Vagina (tissue), 2 donors: ENCODE measurements at places on chromosomes 7 and 10. TPM values are rescaled to one million over a fixed set of nuclear protein-coding genes. Genes with fewer than 3 reads are reported as not detected.

- no peak for DNase-seq
- no peaks in the 10 kb centered on the region for H3K27me3 ChIP-seq
- peak overlapping the region; percentile 31 for H3K4me3 ChIP-seq
- H3K36me3 ChIP-seq: no peaks in the 10 kb centered on the region
- H3K27ac ChIP-seq: no peak overlapping the region
These were observed 702 bp upstream of the AGFG2 start for GRCh38 chr7:100538348-100538653.

C7orf57 gene
- total RNA-seq: not detected

- H3K4me1 ChIP-seq: peaks cover 51% of the 10 kb centered on the region
- H3K27ac ChIP-seq: peak within 1 kb of the TSS; percentile 98
- peak within 1 kb of the TSS; percentile 98 for H3K4me3 ChIP-seq
- DNase-seq: no peak
- no peaks in the 10 kb centered on the region for H3K27me3 ChIP-seq
These were observed at the start of gene GSTO1 for GRCh38 chr10:104254493-104255310. TSS of gene GSTO1 (plus strand) at chr10:104254892. CDS start at chr10:104254929, 37 bp downstream.

DNA sequence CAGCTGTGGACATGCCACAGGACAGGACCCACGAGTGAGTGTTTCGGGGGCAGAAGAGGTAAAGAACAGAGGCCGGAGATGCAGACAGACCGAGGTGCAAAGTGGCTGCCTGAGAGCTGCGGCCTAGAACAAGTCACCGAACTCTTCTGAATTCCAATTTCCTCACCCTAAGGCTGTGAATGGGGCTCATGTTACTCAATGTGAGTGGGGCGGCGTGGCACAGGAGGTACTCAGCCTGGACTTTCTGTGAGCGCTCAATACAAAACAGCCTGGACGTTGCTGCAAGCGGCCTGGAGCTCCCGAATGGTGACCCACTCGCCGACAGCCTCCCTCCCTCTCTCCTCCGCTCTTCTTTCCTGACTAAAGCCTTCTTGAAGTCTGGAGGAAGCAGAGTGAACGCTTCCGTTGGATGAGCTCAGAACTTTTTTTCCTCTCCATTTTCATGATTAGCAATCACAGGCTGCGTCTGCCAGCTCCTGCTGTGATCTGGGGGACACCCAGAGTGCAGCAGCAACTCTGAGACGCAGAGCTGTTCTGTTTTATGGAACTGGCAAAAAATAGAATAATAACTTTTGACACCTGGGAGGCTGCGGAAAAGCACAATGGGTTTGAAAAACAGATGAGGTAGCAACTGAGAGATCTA, 108.5 kb downstream of the PTPRN2 start:
- H3K27ac ChIP-seq: no peak overlapping the region
- no peak for DNase-seq
- no peaks in the 10 kb centered on the region for H3K36me3 ChIP-seq
- no peak overlapping the region for H3K4me3 ChIP-seq
- no peaks in the 10 kb centered on the region for H3K4me1 ChIP-seq

DNA sequence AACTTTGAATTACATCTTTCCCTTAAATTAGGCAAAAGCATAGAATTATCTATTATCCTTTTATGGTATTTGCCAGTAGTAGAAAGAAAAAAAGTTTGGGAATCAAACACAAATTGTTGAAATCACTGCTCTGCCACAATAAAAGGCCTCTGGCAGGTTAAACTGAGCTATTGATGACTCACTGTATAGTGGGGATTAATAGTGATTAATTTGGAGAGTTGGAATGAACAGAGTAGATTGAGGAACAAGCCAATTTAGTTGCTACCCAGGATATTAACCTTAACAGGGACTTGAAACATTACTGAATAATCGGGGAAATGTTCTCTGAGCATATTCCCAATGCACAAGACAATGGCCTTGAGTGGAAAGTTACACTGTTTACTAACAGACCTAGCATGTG, 33.1 kb downstream of the MASTL start:
- H3K4me1 ChIP-seq: no peaks in the 10 kb centered on the region
- H3K27me3 ChIP-seq: no peaks in the 10 kb centered on the region
- H3K36me3 ChIP-seq: no peaks in the 10 kb centered on the region
- no peak for DNase-seq

GRCh38 chr10:42969147-42969546, 107.7 kb upstream of the RET start:
- no peak overlapping the region for H3K27ac ChIP-seq
- no peaks in the 10 kb centered on the region for H3K27me3 ChIP-seq
- no peak for DNase-seq
- H3K4me1 ChIP-seq: no peaks in the 10 kb centered on the region
- no peak overlapping the region for H3K4me3 ChIP-seq

DNA sequence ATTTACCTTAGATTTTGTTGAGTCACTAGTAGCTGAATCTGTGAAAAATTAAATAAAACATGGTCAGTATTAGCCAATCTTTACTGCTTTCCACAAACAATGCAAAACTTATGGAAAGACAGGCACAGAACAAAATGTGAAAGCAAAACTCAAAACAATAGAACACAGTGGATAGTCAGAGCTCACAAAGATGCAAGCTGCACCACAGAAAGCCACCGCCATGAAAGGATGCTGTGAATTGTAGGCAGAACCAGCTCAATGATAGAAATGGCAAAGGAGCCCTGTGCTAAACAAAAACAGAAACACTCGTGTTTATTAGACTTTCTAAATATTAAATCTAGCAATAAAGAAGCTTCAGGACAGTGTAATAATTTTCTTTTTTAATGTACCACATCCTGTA, 134.4 kb downstream of the ARHGAP21 start:
- H3K27me3 ChIP-seq: no peaks in the 10 kb centered on the region
- H3K4me1 ChIP-seq: no peaks in the 10 kb centered on the region
- DNase-seq: no peak
- H3K36me3 ChIP-seq: peaks cover 82% of the 10 kb centered on the region
- H3K27ac ChIP-seq: no peak overlapping the region

- H3K27ac ChIP-seq: no peak overlapping the region
- H3K4me3 ChIP-seq: no peak overlapping the region
- H3K27me3 ChIP-seq: no peaks in the 10 kb centered on the region
- no peak for DNase-seq
- no peaks in the 10 kb centered on the region for H3K4me1 ChIP-seq
- H3K36me3 ChIP-seq: no peaks in the 10 kb centered on the region
These were observed 6.8 kb upstream of the TCERG1L start for GRCh38 chr10:131318291-131318690.

ZNF239 gene
- 3.2 TPM for total RNA-seq

GRCh38 chr10:51235865-51236264, 161.6 kb downstream of the PRKG1 start:
- DNase-seq: no peak
- no peak overlapping the region for H3K4me3 ChIP-seq
- H3K4me1 ChIP-seq: peaks cover 18% of the 10 kb centered on the region

GRCh38 chr7:25087855-25088254, 37.2 kb downstream of the CYCS start:
- H3K27ac ChIP-seq: no peak overlapping the region
- H3K4me1 ChIP-seq: no peaks in the 10 kb centered on the region
- no peaks in the 10 kb centered on the region for H3K27me3 ChIP-seq
- no peak overlapping the region for H3K4me3 ChIP-seq
- no peaks in the 10 kb centered on the region for H3K36me3 ChIP-seq
